ENCODE measurements at places on chromosomes 4 and X. TPM values are rescaled to one million over a fixed set of nuclear protein-coding genes. Genes with fewer than 3 reads are reported as not detected.

- H3K36me3 ChIP-seq, result no peaks in the 10 kb centered on the region
- no peaks in the 10 kb centered on the region for H3K4me1 ChIP-seq
- H3K4me3 ChIP-seq, result no peak overlapping the region
- DNase-seq, result no peak
Measured at GRCh38 chr4:173883821-173884220, 353.8 kb upstream of the HAND2 start.

- no peak overlapping the region for H3K4me3 ChIP-seq
- no peaks in the 10 kb centered on the region for H3K4me1 ChIP-seq
- no peaks in the 10 kb centered on the region for H3K27me3 ChIP-seq
- DNase-seq, result no peak
- H3K36me3 ChIP-seq, result no peaks in the 10 kb centered on the region
Measured at GRCh38 chr4:90349636-90350035, 222.4 kb downstream of the CCSER1 start.

DNA sequence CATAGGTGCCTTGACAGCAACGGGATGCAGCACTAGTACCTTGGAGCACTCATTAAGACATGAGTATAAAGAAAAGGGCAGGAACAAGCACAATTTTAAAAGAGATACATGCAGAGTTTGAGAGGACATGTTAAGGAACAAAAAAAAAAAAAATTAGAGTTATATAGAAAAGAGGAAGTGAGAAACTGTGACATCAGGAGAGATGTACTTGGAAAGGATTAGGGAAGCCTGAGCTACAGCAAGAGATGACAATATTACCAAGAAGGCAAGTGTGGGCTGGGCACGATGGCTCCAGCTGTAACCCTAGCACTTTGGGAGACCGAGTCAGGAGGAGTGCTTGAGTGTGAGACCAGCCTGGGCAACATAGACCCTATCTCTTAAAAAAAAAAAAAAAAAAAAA, 37.4 kb downstream of the GPR143 start:
- H3K27ac ChIP-seq, result no peak overlapping the region
- H3K27me3 ChIP-seq, result no peaks in the 10 kb centered on the region
- DNase-seq, result no peak
- H3K4me1 ChIP-seq, result no peaks in the 10 kb centered on the region
- no peak overlapping the region for H3K4me3 ChIP-seq
- H3K36me3 ChIP-seq, result no peaks in the 10 kb centered on the region

DNA sequence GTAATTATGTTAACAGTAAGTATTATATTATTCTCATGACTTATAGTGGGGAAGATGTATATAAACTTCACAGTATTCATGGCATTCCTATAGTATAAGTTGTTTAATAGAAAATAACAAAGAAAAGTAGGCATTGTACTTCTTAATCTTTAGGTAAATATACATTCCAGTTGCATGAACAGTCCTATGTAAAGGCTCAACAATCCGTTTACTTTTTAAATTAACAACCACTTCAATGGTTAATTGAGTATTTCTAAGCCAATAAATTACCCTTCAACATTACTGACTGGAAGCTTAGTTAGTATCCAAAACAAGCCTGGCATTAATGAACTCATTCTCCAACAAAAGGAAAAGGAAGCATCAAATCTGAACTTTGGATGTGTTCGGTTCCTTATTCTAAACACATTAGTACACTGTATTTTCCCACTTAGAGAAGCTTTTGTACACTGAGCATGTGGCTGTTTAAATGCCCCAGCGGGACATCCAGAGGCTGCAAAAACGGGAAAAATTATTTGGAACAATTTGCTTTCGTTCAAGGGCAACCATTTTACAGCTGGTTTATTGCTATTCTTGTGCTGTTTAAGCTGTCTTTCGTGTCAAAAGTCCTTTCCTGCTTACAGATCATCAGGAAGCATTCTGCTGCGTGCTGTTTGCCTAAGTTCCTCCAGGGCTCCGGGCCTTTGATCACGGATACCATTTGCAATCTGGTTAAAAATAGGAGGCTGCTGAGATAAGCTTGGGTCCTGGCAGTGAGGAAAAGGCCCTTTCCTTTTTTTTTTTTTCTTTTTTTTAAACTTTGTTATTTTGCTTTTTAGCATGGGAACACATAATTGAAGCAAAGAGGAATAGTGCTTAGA, 460.3 kb downstream of the SPRY1 start:
- peak overlapping the region; percentile 78 for H3K27ac ChIP-seq
- H3K27me3 ChIP-seq, result no peaks in the 10 kb centered on the region
- peak overlapping the region; percentile 51 for H3K4me3 ChIP-seq
- peak; percentile 68 for DNase-seq

CXorf49 gene
- total RNA-seq, result not detected

- no peak overlapping the region for H3K27ac ChIP-seq
- no peaks in the 10 kb centered on the region for H3K27me3 ChIP-seq
- H3K4me3 ChIP-seq, result no peak overlapping the region
- peaks cover 7% of the 10 kb centered on the region for H3K4me1 ChIP-seq
Measured at GRCh38 chrX:13428053-13428786, 108.4 kb upstream of the ATXN3L start.

DNA sequence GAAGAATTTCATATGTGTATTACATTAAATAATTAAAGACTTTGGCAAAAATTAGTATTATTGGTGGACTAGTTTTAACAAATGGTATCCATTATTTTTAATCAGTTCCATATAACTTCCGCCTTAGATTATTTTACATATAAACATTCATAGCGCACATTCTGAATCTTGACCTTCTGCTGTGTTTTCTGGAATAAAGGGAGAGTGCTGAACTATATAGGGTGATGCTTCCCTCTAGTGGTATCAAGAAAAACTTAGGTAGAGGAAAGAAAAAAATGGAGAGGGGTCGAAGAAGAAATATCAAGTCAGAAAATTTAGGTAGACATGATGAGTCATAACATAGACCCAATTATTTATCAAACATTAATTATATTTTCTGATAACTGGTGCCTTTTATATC, 155.6 kb upstream of the PACRGL start:
- H3K36me3 ChIP-seq, result no peaks in the 10 kb centered on the region
- peak; percentile 49 for DNase-seq
- H3K27ac ChIP-seq, result no peak overlapping the region
- no peaks in the 10 kb centered on the region for H3K4me1 ChIP-seq
- no peak overlapping the region for H3K4me3 ChIP-seq
- 0 out of 2 replicates have a peak, but pooled peaks cover 3% of the 10 kb centered on the region for H3K27me3 ChIP-seq

DNA sequence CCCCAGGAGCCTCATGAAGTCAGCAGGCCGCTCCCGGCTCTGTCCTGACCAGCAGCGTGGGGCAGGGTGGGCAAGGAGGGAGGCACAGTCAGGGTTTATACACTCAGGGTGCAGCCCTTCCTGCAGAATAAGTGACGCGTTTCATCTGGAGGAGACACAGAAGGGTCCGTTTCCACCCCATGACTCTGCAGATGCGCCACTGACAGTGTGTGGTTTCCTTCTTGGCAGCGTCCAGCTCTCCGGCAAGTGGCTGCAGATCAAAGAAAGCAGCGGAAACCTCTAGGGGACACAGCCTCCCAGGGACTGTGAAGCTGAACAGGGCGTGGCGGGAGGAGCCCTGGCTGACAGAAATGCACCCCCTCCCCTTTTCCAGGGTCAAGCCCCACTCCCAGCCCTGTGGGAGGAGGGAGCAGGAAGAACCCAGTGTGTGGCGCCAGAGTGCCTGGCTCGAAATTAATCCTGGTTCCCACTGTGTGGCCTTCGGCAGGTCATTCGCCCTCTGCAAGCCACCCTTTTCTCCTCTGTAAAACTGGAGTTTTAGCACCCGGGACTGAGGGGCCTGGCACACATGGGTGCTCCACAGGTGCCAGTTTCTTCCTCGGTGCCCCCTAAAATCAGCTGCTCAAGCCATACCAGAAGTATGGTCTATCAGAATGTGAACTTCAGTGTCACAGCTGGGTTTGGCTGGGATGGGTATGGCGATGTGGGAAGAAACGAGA, 17.3 kb upstream of the TBC1D14 start:
- peaks cover 3% of the 10 kb centered on the region for H3K4me1 ChIP-seq
- no peak overlapping the region for H3K27ac ChIP-seq
- DNase-seq, result peak; percentile 65
- H3K36me3 ChIP-seq, result no peaks in the 10 kb centered on the region

DNA sequence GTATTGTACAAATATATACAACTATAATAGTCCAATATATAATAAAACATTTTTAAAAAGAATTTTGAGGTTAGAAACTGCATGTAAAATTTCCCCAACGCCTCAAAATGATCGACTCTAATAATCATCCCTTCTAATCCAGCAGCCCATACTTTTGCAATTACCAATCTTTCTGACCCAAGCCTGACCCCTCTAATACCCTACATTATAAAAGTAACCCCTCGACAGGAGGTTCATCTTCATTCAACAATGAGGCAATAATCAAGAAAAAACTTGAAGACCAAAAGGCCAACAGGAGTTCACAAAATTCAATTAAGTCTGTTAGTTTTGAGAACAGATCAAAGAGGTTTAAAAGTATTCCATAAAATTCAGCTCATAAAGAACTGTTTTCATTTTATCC, 393.5 kb downstream of the GPM6A start:
- no peaks in the 10 kb centered on the region for H3K36me3 ChIP-seq
- DNase-seq, result no peak
- no peak overlapping the region for H3K4me3 ChIP-seq
- no peaks in the 10 kb centered on the region for H3K27me3 ChIP-seq

TCP11X2 gene
- not detected for total RNA-seq

DNA sequence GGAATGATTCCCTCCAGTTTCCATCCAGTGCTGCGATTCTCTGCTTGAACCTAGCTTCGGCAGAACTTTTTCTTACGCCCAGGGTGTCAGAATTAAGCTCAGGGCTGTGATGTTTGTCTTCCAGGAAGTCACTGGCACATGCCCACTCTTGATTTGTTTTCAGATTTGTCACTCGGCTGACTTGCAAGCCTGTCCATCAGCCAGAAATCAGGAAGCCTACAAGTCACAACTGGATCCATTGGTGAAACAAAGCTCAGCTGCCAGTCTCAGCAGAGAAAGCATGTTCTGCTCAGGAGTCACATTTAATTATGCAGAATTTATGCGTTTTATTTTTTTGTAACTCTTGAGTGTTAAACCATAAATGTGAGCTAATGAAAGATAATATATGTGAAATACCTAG, 38.2 kb upstream of the PNPLA4 start:
- no peak for DNase-seq
- no peaks in the 10 kb centered on the region for H3K36me3 ChIP-seq
- no peaks in the 10 kb centered on the region for H3K27me3 ChIP-seq
- no peak overlapping the region for H3K27ac ChIP-seq
- H3K4me1 ChIP-seq, result no peaks in the 10 kb centered on the region

MAD2L1 gene
- 223 TPM for total RNA-seq

GRCh38 chr4:56755901-56756300, 65.6 kb downstream of the SPINK2 start:
- H3K4me3 ChIP-seq, result no peak overlapping the region
- H3K4me1 ChIP-seq, result peaks cover 8% of the 10 kb centered on the region
- DNase-seq, result no peak
- no peak overlapping the region for H3K27ac ChIP-seq
- no peaks in the 10 kb centered on the region for H3K36me3 ChIP-seq
- no peaks in the 10 kb centered on the region for H3K27me3 ChIP-seq

- no peak overlapping the region for H3K4me3 ChIP-seq
- no peaks in the 10 kb centered on the region for H3K36me3 ChIP-seq
- no peak overlapping the region for H3K27ac ChIP-seq
- H3K4me1 ChIP-seq, result no peaks in the 10 kb centered on the region
- no peak for DNase-seq
- no peaks in the 10 kb centered on the region for H3K27me3 ChIP-seq
Measured at GRCh38 chr4:19319607-19320006, 932.1 kb upstream of the SLIT2 start.

USP26 gene
- total RNA-seq, result not detected

All from SJCRH30 (cell line).